ENCODE measurements at places on chromosomes 16 and 17. TPM values are rescaled to one million over a fixed set of nuclear protein-coding genes. Genes with fewer than 3 reads are reported as not detected.

The TAC4 gene
- 0.47 TPM for total RNA-seq

The PIMREG gene
- total RNA-seq: 1.7 TPM

The ZSCAN10 gene
- not detected for total RNA-seq

The KIFC3 gene
- 109 TPM for total RNA-seq

The SLFN13 gene
- total RNA-seq: 24.5 TPM

The NPIPB2 gene
- total RNA-seq: 12.4 TPM

The RUNDC3A gene
- 2.2 TPM for total RNA-seq

The ZDHHC1 gene
- total RNA-seq: 23.6 TPM

The C17orf78 gene
- not detected for total RNA-seq

GRCh38 chr17:34653511-34653910, 74.1 kb downstream of the TMEM132E start:
- no peak for DNase-seq

GRCh38 chr17:44038604-44039011, 23.8 kb upstream of the TMEM101 start:
- no peak for DNase-seq

GRCh38 chr16:27748868-27749546, 199.1 kb downstream of the KATNIP start:
- DNase-seq: peak; percentile 67

DNA sequence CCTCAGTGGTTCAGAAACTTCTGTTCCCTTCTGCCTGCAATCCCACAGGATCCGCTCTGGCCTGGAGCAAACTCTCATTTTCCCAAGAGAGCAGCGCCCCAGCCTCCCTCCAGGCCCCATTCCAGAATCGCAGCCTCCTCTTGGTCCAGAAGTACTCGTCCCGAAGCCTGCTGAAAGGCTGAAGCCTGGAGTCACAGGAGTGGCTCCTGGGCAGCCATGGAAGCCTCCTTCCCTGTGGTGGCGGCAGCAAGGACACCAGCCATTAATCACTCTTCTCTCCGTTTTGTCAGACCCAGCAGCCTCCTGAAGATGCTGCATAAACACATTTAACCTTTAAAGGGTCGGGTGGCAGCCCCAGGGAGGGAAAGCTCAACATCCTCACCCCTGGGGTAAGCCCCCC, 66.9 kb upstream of the TNRC6C start:
- DNase-seq: no peak

DNA sequence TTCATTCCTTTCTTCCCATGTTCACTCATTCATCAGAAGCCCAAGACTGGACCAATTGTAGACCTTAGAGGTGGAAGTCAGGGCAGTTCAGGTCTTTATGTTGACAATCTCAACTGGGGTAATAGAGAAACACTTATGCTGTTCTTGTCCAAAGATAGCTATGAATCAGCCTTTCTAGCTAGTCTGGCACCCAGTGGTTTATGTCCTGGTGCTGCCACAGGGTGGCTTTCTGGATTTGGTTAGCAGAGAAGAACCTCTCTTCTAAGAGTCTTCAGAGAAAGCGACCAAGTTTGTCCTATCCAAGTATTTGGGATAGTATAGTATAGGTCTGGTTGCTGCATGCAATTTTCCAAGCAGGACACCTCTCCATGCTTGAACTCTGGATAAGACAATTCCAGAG, 83.3 kb downstream of the NOG start:
- DNase-seq: no peak

- DNase-seq: no peak
These were observed 180.0 kb downstream of the TOX3 start for GRCh38 chr16:52366983-52367382.

- no peak for DNase-seq
These were observed 109.3 kb downstream of the GSG1L start for GRCh38 chr16:27954191-27954590.

GRCh38 chr17:82146663-82147654, 48.9 kb upstream of the FASN start:
- no peak for DNase-seq

DNA sequence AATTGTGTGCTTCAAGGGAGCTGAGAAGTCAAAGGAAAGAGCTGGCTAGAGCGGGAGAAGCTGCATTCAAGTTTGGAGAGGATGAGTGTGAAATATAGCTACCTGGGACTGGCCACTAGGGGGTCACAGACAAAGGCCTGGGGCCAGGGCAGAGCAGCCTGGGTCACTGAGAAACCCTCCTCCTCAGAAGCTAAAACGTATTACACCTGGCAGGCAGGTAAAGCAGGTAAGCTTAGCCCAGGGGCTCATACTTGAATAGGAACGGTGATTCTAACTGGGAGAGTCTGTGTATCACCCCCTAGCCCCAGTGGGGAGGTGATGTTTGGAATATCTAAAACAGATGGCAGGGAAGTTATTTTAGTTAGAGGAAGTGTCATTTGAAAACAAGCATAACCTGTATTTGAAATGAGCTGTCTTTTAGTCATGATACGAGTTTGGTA, 6.8 kb downstream of the KRT37 start:
- DNase-seq: no peak

DNA sequence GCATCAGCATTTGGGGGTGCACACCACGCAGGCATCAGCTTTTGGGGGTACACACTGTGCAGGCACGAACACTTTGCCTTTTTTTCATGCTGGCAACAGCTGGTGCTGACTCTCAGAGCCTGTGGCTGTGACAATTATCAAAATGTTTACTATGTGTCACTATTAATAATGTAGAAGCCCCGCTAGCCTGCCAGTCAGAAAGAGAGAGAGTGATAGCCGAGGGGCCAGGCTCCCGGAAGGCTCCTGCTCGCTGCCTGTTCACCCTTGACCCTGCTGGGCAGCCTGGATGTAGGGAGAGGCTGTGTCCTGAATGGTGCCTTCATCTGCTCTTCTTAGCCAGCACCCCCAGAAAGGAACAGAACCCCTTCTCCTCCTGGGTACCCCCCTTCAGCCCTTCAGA, 61.9 kb downstream of the SDK2 start:
- no peak for DNase-seq

GRCh38 chr16:85800321-85800669, 800 bp downstream of the COX4I1 start:
- DNase-seq: peak; percentile 51

DNA sequence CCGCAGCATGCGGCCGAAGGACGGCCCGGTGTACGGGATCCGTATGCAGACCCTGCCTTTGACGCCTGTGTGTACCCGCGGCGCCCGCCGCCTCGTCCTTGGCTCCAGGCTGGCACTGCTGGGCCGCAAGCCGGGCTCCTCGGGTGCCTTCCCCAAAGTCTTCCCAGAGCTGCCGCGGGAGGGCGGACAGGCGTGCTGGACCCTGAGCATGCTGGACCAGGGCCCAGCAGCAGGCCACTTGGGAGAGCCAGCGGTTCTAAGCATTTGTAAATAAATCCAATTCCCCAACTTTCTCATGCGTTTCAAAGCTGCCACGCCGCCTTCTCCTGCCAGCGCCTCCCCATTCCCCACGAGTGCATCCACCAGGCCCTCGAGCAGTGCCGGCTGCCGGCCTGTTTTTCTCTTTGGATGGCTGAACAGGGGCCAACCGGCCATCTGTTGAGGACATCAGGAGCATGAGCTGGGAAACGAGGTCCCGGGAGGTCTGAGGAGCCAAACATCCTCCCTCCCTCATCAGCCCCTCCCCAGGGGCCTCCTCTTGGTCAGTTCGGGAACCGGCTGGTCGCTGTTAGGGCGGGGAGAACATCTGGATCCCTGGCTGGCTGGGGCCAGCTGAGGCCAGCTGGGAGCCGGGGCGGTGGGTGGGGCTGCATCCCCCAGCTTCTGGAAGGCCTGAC, 20.5 kb upstream of the PABPN1L start:
- peak; percentile 31 for DNase-seq

DNA sequence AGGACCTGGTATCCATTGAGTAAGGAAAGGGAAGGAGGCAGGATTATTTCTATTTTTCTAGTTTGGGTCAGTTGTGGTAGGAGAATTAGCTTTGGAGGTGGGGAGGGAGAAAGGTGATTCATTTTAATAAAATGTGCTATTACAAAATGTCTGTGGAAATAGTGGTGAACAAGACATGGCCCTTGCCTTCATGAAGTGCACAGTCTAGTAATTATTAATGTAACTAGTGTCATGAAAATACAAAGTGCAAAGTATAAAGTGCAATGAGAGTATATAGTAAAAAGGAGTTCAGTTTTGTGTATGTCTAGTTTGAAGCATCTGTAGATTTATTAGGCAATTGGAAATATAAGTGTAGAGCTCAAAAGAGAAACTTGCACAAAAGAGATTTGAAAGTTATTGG, 11.9 kb downstream of the NFATC3 start:
- DNase-seq: no peak

DNA sequence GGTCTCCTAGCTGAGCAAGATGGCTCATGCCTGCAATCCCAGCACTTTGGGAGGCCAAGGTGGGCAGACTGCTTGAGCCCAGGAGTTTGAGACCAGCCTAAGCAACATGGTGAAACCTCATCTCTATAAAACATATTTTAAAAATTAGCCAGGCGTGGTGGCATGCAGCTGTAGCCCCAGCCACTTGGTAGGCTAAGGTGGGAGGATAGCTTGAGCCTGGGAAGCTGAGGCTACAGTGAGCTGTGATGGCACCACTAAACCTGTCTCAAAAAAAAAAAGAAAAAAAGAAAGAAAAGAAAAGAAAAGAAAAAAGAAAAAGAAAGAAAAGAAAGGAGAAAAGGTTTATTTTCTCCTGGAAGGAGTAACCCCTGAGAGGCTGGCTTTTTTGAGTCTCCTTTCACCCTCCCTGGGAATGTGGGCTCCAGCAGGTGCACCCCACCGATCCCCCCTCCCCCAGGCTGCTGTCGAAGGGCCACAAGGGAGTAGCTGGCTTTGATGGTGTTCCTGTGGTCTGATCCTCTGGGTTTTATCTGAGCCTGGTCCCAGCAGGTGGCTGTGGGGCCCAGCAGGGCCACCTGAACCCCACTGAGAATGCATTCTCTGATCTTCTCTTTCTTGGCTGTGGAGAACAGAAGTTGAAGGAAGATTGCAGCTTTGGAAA, 29.9 kb upstream of the TNRC6C start:
- no peak for DNase-seq

DNA sequence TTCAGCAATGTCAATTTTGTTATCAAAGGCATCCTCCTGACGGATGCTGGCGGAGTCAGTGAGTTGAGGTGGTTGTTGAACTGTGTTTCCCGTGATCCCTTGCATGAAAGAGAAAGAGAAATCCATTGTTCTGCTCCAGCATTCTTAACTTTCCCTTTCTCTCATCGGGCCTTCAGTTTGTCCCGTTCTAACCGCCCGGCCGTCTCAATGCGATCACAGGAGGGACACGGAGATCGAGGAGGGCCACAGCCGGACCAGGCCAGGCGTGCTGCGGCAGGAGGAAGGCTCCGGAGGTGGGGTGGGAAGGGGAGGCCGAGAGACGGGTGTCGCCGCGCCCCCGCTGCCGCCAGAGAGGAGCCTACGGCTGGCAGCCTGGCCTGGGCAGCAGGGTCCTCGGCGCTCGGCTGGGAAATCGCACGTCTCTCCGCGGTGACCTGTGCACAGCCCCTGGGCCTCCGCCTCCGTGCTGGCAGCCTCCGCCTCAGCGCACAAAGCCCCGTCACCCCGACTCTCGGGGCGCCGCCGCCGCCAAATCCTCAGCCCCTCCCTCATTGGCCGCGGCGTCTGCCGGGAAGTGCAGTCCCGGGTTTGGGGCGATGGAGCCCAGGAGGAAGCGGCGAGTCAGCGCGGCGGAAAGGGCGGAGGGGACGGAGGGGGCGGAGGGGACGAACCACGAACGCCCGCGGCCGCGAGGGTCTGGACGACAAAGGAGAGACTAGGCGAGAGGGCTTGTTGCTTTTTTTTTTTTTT, 38.1 kb downstream of the SOST start:
- DNase-seq: peak; percentile 86

DNA sequence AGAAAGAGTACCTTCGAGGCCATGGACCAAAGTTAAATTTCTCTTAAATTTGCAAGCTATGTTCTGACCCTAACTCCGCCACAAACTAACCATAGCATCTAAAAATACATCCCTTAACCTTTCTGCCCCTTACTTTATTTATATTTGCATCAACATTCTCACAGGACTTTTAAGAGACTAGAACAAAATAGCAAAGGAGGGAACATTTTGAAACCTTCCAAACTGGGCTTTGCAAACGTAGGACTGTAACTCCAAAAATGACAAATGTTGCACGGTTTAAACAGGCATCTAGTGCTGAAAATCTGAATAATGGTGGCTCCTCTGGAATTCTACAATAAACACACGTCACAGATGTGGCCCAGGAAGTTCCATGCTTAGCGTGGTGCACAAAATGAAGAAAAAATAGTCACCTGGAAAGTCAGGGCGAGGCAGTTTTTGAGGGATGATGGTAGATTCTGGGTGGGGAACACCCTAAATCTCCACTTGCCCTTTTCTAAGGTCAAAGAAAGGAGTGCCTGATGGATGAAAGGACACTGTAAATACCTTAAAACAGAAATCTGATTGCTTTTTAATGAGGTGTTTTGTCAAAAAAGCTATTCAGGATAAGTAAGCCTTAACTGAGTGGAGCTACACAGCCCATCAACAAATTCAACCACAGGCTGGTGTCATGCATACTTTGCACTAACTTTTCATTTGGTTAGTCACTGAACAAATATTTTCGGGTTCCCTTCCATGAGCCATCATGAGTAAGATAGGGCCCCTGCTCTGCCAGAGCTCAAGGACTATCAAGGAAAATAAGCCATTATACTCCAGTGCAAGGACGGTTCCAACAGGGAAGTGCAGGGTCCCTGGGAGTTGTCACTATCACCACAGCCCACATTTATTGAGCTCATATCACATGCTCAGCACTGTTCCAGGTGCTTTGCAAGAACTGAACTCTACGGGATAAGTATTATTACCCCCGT, 21.2 kb downstream of the ARHGAP17 start:
- DNase-seq: no peak

- DNase-seq: no peak
These were observed 4.4 kb downstream of the CHD9NB start for GRCh38 chr16:53048139-53048915.

GRCh38 chr17:73196500-73196899, 3.6 kb downstream of the COG1 start:
- peak; percentile 74 for DNase-seq

DNA sequence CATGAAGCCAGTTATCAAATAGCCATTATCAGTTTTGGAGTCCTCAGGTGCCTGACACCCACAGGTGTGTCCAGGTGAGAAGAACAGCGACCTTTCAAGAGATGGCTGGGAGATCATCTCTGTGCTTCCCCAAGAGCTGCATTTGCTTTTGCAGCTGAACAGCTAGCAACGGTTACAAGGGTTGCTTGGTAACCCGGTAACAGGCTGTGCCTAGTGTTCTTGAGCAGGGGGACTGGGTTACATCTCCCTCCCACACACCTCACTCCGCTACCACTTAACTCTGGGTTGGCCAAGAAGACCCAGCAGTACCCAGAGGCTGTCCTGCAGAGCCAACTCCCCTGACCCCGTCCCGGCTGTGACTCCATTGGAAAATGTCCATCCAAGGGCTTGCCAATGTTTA, 147.0 kb downstream of the SLC39A11 start:
- DNase-seq: no peak

DNA sequence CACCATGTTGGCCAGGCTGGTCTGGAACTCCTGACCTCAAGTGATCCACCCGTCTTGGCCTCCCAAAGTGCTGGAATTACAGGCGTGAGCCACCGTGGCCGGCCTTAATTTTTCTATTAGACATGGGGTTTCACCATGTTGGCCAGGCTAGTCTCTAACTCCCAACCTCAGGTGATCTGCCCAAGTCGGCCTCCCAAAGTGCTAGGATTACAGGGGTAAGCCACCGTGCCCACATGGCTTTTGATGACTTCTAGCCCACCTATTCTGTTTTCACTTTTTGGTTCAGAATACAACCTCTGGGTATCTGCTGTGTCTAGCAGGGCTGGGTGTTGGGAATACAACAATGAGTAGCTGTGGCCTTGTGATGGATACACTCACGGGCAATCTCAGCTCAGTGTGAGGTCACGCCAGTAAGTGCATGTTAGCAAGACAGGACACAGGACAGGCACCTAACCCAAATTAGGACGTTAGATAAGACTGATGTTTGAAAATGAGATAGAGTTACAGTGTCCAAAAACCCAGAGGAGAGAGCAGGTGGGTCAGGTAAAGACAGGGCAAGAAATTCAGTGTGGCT, 14.1 kb upstream of the YWHAE start:
- no peak for DNase-seq
